ENCODE measurements at places on chromosomes 2 and 18.

GRCh38 chr18:35276267-35276666, 13.8 kb downstream of the ZSCAN30 start:
- DNase-seq = no peak

GRCh38 chr2:165017966-165018596, 62.8 kb upstream of the SLC38A11 start:
- peak; percentile 5 for DNase-seq

DNA sequence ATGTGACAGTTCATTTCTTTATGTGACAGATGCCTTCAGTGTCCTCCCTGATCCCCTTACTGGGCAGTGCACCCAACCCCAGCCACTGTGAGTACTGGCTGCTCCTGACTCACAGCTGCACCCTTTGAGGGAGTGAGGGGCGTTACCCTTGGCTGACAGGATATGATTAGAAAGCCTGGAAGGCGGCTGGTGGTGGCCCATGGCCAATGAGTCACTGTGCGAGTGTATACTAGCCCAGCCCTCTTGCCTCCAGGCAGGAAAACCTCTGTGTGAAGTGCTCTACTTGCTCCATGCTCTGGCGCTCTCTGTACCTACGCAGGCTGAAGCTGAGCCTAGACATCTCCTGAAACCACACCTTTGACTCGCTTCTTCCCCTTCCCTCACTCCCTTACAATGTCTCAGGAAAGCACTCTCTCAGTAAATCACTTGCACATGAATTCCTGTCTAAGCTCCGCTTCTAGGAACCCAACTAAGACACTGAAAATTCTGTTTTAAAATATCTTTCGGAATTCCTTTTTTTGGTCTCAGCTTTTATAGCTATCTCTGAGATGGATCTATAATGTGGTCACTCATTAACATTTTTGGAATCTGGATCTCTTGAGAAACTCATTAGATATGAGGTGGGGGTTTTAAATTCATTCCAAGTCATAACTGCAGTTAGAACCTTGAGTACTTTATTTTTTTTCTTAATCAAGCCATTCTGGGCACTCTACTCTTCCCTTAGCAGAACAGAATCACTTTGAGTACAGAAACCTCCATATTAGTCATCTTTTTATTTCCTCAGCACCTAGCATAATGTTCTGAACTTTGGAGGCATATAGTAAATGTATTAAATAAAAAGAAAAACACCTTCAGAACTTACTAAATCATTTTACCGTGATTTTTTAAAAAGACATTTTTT, 25.3 kb upstream of the STAM2 start:
- DNase-seq = peak; percentile 97

DNA sequence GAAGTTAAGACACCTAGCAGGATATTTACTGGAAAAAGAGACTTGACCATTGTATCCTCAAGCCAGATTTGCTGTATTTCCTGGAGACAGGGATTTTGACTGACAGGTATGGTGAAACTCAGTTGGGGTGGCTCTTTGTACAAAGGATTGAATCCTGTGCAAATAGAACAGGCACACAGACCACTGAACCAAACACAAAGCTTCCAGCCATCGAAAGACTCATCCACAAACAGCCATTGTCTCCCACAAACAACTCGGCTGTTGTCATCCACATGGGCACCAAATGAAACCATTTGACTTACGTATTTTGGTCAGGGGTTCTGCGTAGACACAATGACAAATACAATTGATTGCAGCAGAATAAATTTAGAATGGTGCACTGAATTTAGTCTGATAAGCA, 15.9 kb downstream of the RNF152 start:
- DNase-seq = no peak

- peak; percentile 42 for DNase-seq
Observed at GRCh38 chr18:44729631-44730101, 49.0 kb downstream of the SETBP1 start.

DNA sequence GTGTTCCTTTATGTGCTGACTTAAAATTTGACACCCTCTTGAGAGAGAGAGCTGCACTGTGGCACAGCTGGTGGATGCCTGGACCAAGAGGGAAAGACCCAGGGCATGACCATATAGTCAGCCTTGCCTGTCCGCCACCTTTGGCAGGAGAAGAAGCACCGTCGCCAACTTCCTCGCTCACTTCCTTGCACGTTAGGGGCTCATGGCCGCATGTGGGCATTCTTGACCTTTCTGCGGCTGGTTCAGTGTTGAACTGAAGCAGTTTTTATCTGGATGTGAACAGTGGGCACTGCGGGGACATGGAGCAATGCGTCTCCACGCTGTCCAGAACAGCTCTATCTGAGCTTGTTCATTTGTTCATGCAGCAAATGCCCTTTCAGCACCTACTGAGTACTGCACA, 66.9 kb downstream of the TRAPPC12 start:
- DNase-seq = no peak

GRCh38 chr2:240893363-240893844, 2.6 kb downstream of the MAB21L4 start:
- peak; percentile 28 for DNase-seq

- peak; percentile 3 for DNase-seq
Observed at GRCh38 chr18:45562567-45563479, 52.5 kb upstream of the SLC14A2 start.

- no peak for DNase-seq
Observed at GRCh38 chr2:119701352-119701751, 22.4 kb downstream of the TMEM177 start.

GRCh38 chr18:11658019-11658418, 31.0 kb upstream of the GNAL start:
- no peak for DNase-seq

DNA sequence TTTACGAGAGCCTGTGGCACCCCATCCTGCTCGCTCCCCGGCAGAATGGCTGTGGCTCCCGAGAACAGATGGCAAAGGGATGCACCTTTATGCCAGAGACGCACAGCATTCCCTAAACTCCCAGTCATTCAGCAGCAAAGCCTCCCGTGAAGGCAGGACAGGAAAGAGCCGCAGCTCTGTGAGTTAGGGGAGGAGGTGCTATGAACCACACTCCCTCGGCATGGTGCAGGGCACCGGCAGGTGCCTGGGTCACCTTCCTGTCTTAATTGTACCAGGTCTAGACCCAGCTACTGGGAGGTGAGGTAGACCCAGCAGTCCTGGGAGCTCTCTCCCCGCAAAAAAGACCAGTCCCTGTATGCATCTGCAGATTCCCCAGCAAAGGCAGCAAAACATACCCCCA, 149.8 kb downstream of the TWIST2 start:
- DNase-seq = no peak

DNA sequence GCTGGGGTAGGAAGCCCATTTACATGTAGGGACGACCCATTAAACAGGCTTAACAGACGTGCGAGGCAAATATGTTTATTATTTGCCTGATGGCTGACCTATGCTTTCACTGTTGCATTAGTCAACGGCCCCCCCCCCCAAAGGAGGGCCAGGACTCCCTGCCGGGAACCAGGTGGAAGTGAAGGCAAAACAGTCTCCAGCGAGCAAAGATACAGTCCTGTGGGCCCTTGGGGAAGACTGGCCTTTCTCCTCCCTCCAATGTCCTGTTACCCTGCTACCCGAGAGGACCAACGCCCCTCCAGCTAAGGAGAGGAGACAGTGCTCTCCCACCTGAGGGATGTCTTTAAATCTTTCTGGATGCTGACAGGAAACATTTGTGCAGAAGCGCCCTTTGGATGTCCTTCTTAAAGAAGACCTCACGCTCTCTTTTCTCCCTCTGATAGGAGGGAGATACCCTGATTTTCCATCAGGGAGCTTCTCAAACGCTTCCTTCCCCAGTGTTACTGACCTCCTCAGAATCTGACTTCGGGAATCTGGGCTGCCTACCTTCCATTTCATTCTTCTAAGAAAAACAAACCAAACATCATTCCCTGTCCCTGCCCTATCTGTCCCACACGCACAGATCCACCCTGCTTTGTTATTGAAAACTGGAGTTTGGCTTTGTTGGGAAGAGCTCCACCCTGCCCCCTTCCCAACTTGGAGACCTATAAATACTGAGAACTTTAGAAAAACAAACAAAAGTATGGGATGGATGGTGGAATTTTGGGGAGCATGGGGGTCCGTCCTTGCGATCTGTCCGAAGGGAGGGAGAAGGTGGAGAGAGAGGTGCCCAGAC, 135.9 kb upstream of the SIX3 start:
- DNase-seq = no peak

- DNase-seq = peak; percentile 78
Observed at GRCh38 chr2:131104487-131105155, 515 bp upstream of the PLEKHB2 start.

GRCh38 chr2:109080757-109081156, 48.2 kb upstream of the SH3RF3 start:
- no peak for DNase-seq

GRCh38 chr2:8849327-8849726, 11.9 kb upstream of the KIDINS220 start:
- peak; percentile 78 for DNase-seq

GRCh38 chr18:76553715-76554546, 58.9 kb upstream of the ZNF516 start:
- peak; percentile 86 for DNase-seq

DNA sequence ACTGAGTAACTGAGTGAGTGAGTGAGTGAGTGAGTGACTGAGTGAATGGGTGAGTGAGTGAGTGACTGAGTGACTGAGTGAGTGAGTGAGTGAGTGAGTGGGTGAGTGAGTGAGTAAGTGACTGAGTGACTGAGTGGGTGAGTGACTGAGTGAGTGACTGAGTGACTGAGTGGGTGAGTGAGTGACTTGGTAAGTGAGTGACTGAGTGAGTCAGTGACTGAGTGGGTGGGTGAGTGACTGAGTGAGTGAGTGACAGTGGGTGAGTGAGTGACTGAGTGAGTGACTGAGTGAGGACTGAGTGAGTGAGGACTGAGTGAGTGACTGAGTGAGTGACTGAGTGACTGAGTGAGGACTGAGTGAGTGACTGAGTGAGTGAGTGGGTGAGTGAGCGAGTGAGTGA, 13.9 kb downstream of the MAL start:
- no peak for DNase-seq

- peak; percentile 95 for DNase-seq
Observed at GRCh38 chr2:7191932-7192331, 274.7 kb downstream of the RNF144A start.

DNA sequence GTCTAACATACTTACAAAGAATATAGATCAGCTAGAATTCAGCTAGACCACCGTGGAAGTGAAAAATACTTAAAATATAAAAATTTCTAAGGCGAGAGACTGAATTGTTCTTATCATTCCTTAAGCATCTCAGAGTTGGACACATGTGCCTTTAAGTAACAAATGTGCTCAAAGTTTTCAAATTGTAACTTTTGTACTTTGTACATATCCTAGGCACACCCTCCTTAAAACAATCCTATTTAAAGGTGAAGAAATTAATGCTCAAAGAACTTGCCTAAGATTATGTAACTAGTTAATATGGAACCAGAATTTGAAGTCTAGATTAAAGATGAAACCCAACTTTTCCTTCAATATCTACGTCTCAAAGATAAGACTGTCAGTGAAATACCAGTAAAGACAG, 74.1 kb downstream of the EML4 start:
- DNase-seq = no peak

DNA sequence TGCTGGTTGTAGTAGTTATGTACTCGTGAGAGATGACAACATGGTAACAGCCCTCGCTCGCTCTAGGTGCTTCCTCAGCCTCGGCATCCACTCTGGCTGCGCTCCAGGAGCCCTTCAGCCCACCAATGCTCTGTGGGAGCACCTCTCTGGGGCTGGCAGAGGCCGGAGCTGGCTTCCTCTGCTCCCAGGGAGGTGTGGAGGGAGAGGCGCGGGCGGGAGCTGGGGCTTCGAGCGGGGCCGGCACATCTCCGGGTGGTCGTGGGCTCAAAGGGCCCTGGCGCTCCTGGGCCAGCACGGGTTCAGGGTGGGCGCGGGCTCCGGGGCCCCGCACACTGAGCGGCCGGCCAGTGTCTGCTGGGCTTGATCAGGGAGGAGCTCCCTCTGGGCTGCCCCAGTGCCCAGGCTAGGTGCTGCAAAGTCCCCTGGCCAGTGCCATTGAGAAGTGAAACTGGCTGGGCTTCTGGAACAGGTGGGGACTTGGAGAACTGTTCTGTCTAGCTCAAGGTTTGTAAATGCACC, 1012.1 kb downstream of the CNTNAP5 start:
- no peak for DNase-seq

DNA sequence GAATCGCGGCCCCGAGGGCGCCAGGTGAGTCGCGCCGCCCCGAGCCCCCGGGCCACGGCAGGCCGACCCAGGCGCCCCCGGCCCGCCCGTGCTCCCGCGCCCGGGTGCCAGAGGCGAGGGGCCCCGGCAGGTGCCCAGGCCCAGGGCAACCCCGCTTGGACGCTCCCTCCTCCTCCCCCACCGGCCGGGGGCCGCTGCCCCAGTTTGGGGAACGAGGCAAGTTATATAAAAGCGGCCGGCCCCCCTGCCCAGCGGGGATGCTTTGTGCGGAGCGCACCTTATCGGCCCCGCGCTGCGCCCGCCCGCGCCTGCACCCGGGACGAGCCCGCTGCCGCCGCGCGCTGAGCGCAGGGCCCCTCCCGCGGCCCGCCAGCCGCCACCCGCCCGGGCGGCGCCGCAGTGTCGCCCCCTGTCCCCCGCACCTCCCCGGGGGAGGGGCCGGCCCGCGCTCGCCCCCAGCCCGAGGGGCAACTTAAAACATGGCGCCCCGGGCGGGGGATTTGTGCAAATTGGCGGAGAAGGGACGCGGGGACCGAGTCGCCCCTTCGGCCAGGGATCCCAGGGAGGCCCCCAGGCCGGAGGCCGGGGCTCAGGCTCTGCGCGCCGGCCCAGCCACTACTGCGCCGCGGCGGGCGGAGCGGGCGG, 639 bp downstream of the EPB41L3 start:
- no peak for DNase-seq

- no peak for DNase-seq
Observed at GRCh38 chr18:12839057-12839525, 44.9 kb downstream of the PTPN2 start.

- DNase-seq = peak; percentile 90
Observed at GRCh38 chr2:38572167-38572566, 30.6 kb downstream of the HNRNPLL start.

Measured in iris pigment epithelial cell (primary cell).